Smooth muscle cell of the coronary artery (primary cell): ENCODE measurements at places on chromosomes 6 and 20. TPM values are rescaled to one million over a fixed set of nuclear protein-coding genes. Genes with fewer than 3 reads are reported as not detected.

The ADGRF5 gene
- 0.23 and 5.1 TPM in 2 replicates for total RNA-seq

The C20orf141 gene
- not detected in 2 replicates for total RNA-seq

The SMIM28 gene
- total RNA-seq: not detected in 2 replicates

The LY6G6C gene
- not detected in 2 replicates for total RNA-seq

The LHFPL5 gene
- total RNA-seq: not detected in 2 replicates

The CPXM1 gene
- 0.23 and 32.2 TPM in 2 replicates for total RNA-seq

The C6orf52 gene
- total RNA-seq: 0.38 TPM in 1 of 2 replicates, not detected in the other

The IMPG1 gene
- under 0.01 TPM in 1 of 2 replicates, not detected in the other for total RNA-seq

The MYLK4 gene
- 0.30 and 0.47 TPM in 2 replicates for total RNA-seq

The SLC13A3 gene
- total RNA-seq: 0.83 and 1.3 TPM in 2 replicates

The SGK2 gene
- 0.15 and 0.47 TPM in 2 replicates for total RNA-seq

The KLC4 gene
- total RNA-seq: 15.2 and 23.5 TPM in 2 replicates

The TREM2 gene
- 0.12 TPM in 1 of 2 replicates, not detected in the other for total RNA-seq

The ZSWIM1 gene
- total RNA-seq: 2.9 and 3.5 TPM in 2 replicates
